ENCODE measurements at places on chromosomes 1 and 21.

- no peak for DNase-seq
These were observed 114.0 kb downstream of the PPP1R12B start for GRCh38 chr1:202462342-202463076.

- no peak for DNase-seq
These were observed 41.0 kb downstream of the POFUT2 start for GRCh38 chr21:45246386-45247320.

DNA sequence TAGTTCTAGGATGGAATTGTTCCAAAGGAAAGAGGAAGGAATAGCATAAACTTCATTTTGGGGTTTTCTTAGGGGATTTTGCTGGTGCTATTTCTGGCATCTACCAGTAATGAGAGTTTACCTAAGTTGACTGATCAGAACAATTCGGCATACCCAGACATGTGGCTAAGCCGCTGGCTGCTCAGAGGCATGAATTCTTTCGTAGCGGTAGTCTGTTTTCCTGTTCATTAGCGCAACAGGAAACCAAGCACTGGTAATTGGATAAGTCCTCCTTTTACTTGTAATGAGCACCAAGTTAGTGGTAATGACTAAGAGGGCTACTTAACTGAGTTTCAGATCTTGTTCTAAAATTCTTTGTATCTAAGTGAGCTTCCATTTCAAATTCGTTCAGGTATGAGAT is 38.6 kb downstream of the C21orf91 start:
- no peak for DNase-seq

- DNase-seq: no peak
These were observed 92.1 kb downstream of the MAB21L3 start for GRCh38 chr1:116203181-116203723.
